ENCODE measurements at places on chromosomes 16 and 17.

DNA sequence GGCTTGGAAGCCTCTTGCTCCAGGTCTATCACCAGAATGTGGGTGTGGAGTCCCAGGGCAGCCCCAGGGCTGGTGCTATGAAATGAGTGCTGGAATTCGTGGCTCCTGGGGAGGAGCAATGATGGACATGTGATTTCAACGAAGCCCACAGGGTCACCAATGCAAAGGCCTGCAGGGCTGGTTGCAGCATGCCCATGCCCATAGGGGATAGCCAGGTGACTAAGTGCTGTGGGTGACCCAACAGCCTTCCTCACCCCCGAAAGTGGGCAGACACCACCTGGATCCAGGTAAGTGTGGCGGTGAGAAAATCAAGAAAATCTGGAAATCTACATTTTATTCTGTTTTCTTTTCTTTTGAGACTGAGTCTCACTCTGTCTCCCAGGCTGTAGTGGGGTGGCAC, 87.5 kb upstream of the GPRC5B start:
- no peak for DNase-seq

GRCh38 chr16:3819175-3819527, 61.4 kb downstream of the CREBBP start:
- no peak for DNase-seq

DNA sequence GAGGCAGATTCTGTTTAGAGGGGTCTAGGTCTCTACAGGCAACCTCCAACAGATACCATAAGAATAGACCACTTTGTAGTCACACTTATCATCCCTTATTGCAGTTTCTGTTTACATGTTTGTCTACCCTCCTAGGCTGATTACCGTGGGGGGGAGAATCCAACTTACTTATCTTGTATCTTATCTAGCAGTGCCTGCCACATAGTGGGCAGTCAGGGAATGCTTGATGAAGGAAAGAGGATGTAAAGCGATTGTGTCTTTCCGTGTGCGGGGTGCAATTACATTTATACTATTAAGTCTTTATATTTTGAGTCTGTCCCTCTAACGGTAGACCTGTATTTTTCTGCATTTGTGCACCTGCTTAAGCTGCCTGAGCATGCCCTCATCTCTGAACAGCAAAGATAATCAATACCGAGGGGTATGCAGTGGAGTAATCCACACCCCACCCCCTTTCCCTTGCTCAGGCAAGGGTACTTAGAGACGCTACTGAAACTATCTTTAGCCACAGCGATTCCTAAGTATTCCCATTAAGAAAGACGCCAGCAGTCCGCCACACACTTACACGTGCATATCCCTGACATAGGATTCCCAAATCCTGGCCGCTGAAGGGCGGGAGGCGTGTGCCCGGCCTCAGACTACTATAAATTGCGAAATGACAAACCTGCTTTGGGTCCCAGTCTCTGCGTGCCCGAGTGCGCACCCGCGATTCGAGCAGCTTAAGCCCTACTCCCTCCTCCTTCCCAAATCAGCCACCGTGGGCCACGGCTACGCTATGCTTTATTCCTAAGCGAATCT, 635 bp upstream of the AATF start:
- no peak for DNase-seq

GRCh38 chr16:81739503-81739902, 39.6 kb upstream of the PLCG2 start:
- DNase-seq, result no peak

- no peak for DNase-seq
Observed at GRCh38 chr16:22117609-22118008, 25.3 kb downstream of the VWA3A start.

- no peak for DNase-seq
Observed at GRCh38 chr17:795276-795675, 13.1 kb downstream of the MRM3 start.

- DNase-seq, result no peak
Observed at GRCh38 chr17:39014795-39015545, 47.8 kb upstream of the FBXO47 start.

GRCh38 chr17:42675965-42676423, 800 bp downstream of the PLEKHH3 start:
- no peak for DNase-seq

- DNase-seq, result peak; percentile 8
Observed at GRCh38 chr17:48100160-48100559, 1.1 kb downstream of the CBX1 start.

DNA sequence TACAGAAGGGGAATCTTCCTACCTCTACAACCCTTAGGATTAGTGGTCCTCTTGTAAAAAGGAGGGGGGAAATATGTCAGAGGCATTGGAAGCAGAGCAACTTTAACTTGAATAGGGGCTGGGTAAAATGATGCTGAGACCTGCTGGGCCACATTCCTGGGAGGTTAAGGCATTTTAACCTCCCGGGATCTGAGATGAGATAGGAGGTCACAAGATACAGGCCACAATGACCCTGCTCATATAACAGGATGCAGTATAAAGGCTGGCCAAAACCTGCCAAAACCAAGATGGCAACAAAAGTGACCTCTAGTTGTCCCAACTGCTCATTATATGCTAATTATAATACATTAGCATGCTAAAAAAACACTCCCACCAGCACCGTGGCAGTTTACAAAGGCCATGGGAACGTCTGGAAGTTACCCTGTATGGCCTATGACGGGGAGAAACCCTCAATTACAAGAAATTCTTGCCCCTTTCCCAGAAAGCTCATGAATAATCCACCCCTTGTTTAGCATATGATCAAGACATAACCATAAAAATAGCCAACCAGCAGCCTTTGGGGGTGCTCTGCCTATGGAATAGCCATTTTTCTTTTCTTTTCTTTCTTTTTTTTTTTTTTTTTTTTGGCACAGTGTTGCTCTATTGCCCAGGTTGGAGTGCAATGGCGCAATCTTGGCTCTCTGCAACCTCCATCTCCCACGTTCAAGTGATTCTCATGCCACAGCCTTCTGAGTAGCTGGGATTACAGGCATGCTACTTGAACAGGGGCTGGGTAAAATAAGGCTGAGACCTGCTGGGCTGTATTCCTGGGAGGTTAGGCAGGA, 6.2 kb upstream of the C1QTNF1 start:
- no peak for DNase-seq

GRCh38 chr17:28476076-28476865, 2.8 kb downstream of the SLC13A2 start:
- DNase-seq, result no peak

GRCh38 chr16:84585467-84585866, 32.4 kb downstream of the COTL1 start:
- no peak for DNase-seq

- DNase-seq, result no peak
Observed at GRCh38 chr17:62052765-62053338, 12.2 kb downstream of the MED13 start.

DNA sequence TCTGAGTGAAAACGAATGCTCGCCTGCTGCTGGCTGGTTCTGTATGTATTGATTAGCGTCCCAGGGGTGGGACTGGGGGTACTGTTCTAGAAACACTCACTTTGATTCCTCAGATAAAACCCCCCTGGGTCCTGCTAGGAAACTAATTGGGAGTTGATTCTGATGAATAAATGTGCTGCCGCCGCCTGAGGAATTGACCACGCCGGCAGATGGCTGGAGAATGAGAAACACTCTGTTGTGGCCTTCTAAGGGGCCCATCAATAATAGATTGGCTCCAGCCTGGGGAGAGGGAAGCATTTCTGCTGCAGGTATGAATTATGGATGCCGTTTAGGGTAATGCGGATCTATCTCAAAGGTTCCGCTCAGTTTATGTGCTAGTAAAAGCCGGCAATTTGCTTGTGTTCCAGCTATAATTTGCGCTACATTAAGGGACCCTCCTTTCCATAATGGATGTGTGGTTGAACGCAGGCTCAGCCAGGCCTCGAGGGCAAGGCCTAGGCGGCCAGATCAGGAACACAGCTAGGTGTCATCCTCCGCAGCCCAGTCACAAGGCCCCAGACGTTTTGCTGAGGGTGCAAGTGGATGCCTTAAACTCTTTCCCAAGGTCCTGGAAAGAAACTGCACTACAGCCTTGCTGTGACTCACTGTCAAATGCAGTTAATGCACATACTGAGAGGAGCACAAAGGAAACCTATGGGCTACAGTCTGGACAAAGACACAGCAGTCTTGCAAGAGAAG, 132.2 kb upstream of the HS3ST2 start:
- DNase-seq, result no peak

DNA sequence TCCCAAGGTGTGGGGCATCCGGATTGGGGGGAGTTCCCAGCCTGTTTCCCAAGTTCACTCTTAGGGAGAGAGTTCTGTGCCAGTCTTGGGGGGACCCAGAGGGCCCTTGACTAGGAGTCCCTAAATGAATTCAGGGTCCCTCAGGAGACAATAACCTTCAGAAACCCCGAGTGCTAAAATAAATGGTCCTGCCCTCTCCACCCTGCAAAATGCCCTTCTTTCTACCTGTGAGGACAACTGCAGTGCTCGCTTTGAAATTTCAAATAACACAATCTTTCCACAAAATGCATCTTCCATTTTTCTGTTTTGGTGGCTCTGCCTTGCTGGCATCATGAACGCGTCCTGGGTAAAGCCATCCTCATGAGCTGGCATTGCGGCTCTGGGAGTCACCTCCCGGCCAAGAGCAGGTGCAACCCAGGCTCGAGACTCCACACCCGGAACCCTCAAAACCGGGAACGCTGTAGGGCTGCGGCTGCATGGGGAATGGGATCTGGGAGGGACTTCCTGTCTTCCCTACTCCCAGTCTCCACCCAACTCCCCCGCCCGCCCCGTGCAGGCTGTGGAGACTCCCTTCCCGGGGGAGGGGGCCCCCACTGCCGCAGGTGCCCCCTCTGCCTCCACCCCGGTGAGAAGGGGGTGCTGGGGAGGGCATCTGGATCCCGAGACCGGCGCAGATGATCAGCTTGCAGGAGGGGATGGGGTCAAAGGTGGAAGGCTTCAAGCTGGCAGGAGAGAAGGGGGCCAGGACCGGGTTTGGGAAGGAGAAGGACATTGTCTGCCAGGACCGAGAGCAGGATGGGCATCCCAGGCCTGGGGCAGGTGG, at the start of gene ZNF205:
Gene ZNF205, plus strand, starts transcription at position 529 of the 823 bp plus-strand sequence. CDS start 845 bp downstream, outside the sequence.
- DNase-seq, result peak; percentile 91

Measured in AG08395 (cell line).